CD4-positive, CD25-positive, alpha-beta regulatory T cell (primary cell): ENCODE measurements at places on chromosomes 2 and 18.

GRCh38 chr2:84443477-84443876 lies 15.6 kb downstream of the SUCLG1 start:
- no peak for DNase-seq

DNA sequence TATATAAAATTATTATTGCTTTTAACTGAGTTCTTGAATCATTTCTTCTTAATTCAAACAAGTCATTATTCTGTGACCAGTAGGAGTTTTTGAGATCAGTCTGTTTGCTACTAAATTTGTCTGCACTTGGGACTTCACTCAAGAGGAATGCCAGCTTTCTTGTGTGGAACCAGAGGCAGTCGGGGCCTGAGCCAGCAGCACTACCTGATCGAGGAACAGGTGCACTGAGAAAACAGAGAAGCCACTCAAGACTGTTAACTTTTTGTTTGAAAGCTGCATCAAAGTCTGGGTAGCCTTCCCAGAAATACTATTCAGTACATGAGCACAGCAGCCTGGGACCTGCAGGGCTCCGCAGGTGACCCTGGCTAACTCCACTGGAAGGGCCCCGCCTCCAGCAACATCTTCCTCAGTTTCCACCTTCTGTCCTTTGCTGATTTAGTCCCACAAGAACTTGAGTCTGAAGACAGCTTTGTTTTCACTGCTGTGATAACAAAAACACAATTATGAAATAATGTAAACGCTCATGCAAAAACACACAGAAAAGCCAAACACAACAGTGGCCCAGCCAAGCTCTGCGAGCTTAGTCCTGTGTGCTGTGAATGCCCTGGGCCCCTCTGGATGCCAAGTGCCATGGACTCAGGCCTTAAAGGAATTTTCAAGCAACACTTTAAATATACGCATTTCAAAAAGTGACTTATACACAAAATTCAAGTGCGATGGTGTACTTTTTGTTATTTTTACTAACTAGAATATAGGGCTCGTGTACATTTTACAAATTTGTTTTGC lies 62.0 kb downstream of the SH3YL1 start:
- DNase-seq = no peak

GRCh38 chr2:185477452-185477851 lies 261.2 kb upstream of the FSIP2 start:
- no peak for DNase-seq

DNA sequence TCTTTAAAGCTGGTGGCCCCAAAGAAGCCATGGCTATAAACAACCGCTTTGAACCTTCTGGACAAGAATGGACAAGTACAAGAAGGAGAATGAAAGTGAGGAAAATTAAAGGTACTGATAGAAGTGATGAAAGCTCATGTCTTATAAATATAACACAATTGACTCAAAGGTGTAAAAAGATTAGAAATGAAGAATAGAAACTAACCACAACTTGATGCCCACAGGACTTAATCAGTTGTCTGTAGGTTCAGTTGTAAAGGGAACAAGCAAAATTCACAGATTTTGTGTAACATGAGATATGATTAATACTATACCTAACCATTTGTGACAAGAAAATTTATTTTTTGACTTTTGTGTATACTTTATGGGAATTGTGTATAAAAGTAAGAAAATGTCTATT lies 135.7 kb downstream of the NUP35 start:
- no peak for DNase-seq

GRCh38 chr2:164847981-164848741 lies 6.5 kb upstream of the COBLL1 start:
- no peak for DNase-seq

GRCh38 chr2:231900972-231901371 lies 25.2 kb downstream of the NPPC start:
- DNase-seq = no peak

- DNase-seq = peak; percentile 6
These were observed 97.7 kb downstream of the TWIST2 start for GRCh38 chr2:238945433-238946150.

- DNase-seq = no peak
These were observed 118.7 kb downstream of the NUP35 start for GRCh38 chr2:183242937-183243336.

DNA sequence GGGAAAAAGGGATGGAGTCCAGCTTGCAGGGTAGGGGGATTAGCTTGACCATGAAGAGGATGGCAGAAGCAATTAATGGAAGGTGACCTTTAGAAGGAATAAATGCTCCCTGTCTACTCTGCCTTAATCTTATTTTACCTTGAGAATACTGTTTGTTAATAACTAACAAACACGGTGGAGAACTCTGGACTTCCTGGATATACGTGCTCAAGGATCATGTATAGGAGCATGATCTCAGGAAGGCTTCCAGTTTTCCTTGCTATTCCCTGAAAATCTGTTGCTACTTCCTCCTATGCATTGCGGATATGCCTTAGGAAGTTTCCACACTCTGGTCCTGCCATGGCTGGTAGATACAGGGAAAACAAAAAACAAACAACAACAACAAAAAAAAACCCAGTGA lies 44.8 kb upstream of the BCL11A start:
- no peak for DNase-seq

- DNase-seq = no peak
These were observed 33.5 kb downstream of the FBXO15 start for GRCh38 chr18:74114116-74114515.

GRCh38 chr18:4284528-4284927 lies 170.6 kb downstream of the DLGAP1 start:
- DNase-seq = no peak

DNA sequence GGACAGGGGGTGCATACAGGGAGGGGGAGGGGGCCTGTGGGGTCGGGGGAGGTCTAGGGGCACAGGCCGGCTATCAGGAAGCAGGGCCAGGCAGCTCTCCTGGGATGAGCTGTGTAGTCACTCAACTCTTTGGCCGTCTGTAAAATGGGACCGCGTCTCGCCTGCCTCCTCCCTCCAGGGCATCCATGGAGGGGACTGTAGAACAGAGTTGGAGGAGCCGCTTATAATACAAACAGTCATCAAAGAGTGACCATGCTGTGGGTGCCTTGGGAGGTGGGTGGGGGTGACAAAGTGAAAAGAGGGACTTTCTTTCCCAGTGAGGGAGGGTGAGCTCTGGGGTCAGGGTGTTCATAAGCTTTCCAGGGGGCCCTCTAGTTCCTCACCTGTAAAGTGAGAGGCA lies 169.6 kb upstream of the HAAO start:
- no peak for DNase-seq

GRCh38 chr2:23327416-23327815 lies 57.6 kb upstream of the KLHL29 start:
- no peak for DNase-seq

DNA sequence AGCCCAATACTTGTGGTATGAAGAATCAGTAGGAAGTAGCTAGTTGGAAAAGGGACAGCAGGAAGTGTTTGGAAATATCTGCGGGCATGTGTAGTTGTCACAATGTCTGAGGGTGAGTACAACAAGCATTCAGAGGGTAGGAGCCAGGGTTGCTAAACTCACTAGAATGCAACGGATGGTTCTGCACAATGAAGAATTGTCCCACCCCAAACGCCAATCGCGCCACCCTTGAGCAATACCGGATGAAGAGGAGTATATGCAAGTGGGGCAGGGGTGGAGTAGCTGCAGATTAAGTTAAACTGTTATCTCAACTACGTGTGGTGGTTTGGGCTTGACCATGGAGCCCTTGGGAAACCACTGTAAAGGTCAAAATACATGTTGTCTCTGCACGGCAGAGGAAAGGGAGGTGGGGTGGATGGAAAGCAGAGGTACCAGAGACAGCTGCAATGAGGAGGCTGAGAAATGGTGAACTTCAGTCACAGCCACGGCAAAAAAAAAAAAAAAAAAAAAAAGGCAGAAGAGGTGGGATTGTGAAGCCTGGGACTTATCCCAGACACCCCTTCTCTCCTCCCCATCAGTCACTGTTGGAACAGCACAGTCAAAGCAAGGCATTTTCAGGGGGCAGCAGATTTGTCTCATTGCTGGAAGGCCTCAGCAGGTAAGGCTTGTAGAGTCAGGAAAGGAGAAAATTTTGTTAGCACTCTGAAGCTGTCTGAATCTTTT lies 5.2 kb downstream of the CCL20 start:
- peak; percentile 4 for DNase-seq

GRCh38 chr18:33156906-33157470 lies 283.5 kb downstream of the CCDC178 start:
- DNase-seq = no peak
